ENCODE measurements at places on chromosomes 12 and 14. TPM values are rescaled to one million over a fixed set of nuclear protein-coding genes. Genes with fewer than 3 reads are reported as not detected.

DNA sequence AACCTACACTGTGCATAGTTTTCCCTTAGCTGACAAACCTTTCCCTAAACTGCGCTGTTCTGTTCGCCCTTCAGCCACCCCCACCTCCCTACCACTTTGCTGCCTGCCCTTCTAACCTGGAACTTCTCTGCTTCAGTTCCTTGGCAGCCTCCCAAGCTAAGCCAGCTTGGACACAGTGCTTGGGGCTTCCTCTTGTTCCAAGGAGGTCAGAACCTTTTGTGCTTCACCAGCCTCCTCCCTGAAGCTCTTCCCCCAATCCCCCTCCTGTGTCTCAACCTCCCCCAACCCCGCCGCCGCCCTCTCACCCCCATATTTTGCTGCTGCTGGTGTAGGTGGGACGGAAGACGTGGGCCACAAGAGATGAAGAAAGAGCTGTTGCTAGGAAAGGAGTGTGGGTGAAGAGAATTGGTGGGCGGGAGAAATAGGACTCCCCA lies 8.1 kb upstream of the RIC8B start:
- H3K36me3 ChIP-seq: no peaks in the 10 kb centered on the region
- no peaks in the 10 kb centered on the region for H3K27me3 ChIP-seq
- no peak for DNase-seq
- no peak overlapping the region for H3K27ac ChIP-seq
- H3K4me3 ChIP-seq: no peak overlapping the region
- no peaks in the 10 kb centered on the region for H3K4me1 ChIP-seq

DNA sequence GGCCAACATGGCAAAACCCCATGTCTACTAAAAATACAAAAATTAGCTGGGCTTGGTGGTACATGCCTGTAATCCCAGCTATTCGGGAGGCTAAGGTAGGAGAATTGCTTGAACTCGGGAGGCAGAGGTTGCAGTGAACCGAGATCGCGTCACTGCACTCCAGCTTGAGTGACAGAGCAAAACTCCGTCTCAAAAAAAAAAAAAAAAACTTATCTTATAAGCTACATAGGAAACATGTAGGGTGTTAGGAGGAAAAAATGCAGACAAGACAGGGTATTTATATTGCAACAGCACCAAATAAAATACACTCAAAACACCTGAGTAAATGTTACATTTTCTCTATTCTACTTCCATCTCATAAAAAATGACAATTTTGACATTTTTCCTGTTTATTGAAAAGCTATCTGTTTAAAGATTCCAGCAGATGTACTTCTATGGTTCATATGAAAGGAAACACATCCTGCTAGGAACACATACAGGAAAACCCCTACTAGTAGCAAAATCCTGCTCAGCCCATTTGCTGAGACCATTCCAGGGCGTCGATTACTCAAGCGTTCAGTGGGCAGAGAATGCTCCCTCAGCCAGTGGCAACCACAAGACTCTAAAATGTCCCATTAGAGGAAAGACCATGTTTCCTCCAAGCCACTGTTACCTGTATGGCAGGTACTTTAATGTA lies 19.7 kb downstream of the CORO1C start:
- no peak for DNase-seq
- no peaks in the 10 kb centered on the region for H3K27me3 ChIP-seq
- H3K36me3 ChIP-seq: peaks cover 2% of the 10 kb centered on the region

DNA sequence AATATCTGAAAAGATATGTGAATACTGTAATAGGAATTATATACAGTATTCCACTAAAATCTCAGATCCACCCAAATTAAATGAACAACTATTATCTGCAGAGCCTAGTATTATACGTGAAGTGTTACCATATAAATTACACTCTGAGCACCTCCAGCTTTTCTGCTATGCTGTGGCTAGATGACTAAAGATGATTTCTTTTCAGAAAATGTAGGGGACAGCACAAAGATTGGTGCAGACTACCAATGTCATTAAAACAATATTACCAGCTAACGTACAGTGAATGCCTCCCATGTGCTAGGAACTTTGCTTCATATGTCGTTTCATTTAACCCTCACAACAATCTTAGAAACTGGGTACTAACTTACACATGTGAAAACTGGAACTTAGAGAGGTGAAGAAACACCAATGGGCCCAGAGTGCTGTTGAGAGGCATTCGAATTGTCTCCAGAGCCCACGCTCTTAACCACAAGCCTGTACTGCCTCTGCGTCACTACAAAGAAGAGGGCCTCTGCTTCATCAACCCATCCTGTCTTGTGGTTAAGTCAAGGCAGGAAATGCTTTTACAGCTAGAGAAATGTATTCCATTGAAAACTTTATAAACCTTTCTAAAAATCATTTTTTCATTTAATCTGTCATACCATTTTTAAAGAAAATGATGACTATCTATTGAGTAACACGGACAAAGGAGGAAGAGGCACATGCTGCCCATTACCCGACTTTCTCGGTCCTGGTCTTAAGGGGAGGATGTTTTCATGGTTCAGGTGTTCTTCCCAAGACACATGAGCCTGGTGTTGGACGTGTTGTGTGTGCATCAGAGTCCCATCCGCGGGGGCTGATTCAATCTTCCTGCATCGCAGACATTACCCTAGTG lies 1.3 kb downstream of the GPR65 start:
- no peak for DNase-seq
- H3K4me1 ChIP-seq: no peaks in the 10 kb centered on the region
- no peaks in the 10 kb centered on the region for H3K36me3 ChIP-seq

The PCBP2 gene
- 332 TPM for total RNA-seq

DNA sequence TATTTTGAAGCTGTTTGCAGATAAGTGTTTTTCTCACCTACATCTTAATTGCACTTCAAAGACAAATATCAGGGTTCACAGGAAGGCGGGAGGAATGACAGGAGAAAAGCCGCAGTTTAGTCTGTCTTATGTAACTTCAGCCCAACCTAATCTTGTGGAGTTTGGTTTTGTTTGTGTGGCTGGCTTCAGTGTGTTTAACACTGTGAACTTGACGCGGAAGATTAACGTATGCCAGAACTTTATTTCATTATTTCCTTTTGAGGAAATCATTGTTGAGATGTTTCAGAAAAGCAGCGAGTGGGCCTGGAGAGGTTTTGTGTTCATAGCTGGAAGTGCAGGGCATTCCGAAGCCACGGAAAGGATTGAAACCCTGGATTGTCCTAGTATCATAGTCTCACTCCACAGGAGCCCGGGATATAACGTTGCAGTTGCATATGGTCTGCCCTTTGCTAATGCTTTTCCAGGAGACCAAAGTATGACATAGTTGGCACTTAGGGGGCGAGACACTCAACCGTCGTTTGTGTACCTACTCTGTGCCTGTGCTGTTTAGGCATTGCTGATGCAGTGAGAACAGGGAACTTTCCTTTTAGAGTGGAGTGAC lies 2.0 kb downstream of the PELI2 start:
- peaks cover 71% of the 10 kb centered on the region for H3K4me1 ChIP-seq
- no peaks in the 10 kb centered on the region for H3K36me3 ChIP-seq
- DNase-seq: no peak
- H3K27me3 ChIP-seq: no peaks in the 10 kb centered on the region
- peak overlapping the region; percentile 92 for H3K4me3 ChIP-seq
- peak overlapping the region; percentile 95 for H3K27ac ChIP-seq

DNA sequence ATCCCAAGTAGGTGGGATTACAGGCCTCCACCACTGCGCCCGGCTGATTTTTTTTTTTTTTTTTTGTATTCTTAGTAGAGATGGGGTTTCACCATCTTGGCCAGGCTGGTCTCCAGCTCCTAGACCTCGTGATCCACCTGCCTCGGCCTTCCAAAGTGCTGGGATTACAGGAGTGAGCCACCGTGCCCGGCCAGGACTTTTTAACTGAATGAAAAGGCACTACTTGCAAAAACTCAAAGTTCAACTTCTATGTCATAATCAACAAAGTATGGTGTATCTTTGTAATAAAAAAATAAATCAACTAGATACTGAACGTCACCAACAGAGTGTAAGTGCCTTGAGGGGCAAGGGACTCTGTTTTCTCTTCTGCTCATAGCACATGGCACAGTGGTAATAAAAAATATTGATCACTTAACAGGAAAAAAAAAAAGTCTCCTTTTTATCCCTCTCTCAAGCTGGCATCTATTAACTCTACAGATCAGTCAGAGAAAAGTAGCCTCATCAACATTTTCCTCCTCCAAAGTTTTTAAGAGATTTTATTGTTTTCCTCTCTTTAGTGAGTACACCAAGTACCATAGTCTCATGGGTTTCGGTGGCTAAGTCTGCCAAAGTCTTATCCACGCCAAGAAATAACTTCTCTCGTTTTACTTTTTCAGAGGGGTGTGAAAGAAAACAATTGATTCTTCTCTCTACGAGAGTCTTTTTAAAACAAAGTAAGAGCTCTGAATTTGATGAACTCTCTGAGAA lies 10.6 kb upstream of the FOXN3 start:
- no peaks in the 10 kb centered on the region for H3K36me3 ChIP-seq
- DNase-seq: no peak
- H3K4me3 ChIP-seq: no peak overlapping the region
- H3K27me3 ChIP-seq: no peaks in the 10 kb centered on the region

- H3K27me3 ChIP-seq: no peaks in the 10 kb centered on the region
- no peaks in the 10 kb centered on the region for H3K4me1 ChIP-seq
- H3K27ac ChIP-seq: no peak overlapping the region
- DNase-seq: no peak
These were observed 13.4 kb upstream of the PCNX1 start for GRCh38 chr14:70893858-70894291.

The GPRC5A gene
- 9.3 TPM for total RNA-seq

DNA sequence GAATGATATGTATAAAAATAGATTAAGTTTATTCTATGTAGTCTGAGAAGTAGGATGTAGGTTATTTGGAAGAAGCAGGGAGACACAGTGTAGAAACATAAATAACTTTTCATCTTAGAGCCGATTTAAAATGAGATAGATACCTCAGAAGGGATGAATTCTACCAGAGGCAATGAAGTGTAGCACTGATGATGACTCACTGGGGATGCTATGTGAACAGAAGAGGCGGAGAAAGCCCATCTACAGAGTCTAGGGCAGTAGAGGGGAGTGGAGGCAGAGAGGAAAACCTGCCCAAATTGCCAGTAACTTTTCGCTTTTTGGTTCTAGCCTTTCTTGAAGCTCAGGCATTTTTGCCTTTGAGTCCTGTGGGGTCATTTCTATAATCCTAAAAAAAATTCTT lies 451.8 kb downstream of the ATP23 start:
- no peaks in the 10 kb centered on the region for H3K36me3 ChIP-seq
- DNase-seq: no peak
- no peak overlapping the region for H3K27ac ChIP-seq

DNA sequence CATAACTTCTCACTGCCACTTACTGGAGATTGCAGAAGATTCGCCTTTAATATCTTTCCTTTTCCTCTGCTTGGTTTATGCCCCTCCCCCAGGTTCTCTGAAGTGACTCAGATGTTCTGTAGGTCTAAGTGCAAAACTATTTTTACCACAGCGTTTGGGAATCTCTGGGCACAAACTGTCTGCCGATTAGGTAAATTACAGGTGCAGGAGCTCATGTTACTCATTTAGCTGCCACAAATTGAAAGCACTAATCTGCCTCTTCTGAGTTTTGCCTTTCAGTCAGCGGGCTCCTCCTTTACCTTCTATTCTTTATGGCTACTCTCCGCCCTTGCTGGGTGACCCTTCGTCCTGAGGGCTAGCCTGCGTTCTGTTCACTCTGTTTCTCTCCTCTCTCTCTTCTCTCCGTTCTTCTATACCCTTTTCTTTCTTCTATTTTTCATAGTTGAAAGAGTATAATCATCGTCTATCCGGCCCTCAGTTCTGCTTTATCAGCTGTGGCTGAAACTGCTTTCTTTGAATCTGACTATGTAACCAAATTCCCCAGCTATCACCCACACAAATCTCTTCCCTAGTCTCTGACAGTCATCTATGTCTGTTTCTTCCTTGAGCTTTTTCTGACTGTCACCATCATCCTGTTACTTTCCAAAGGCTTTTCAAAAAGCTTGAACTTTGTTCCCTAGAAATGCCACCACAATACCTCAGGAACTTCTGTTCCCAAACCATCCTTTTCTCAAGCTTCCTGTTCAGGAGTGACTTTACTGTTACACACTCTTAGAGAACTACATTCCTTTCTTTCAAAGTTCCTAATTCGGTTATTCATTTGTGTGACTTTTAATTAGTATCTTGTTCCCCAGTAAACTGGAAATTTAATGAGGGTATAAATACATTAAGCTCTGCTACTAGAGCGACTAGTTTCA lies 4.3 kb upstream of the MYF6 start:
- H3K36me3 ChIP-seq: no peaks in the 10 kb centered on the region
- no peak overlapping the region for H3K27ac ChIP-seq
- H3K27me3 ChIP-seq: no peaks in the 10 kb centered on the region
- H3K4me3 ChIP-seq: no peak overlapping the region

DNA sequence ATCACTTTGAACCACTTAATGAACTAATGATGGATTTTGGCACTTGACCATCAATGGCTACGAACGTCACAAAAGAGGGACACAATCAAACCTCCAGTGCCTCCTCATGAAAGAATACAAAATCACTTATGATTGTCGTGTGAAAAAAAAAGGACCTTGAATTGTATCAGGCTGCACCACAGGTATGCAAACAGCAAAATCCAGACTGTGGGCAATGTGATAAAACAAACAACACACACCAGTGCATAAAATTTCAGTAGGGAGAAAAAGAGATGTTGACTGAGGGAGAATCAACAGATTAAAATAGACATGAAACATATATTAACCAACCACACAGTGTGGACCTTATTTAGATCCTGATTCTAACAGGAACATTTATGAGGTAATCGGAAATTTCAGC lies 2.6 kb downstream of the TSPAN8 start:
- no peaks in the 10 kb centered on the region for H3K4me1 ChIP-seq
- H3K4me3 ChIP-seq: no peak overlapping the region
- no peaks in the 10 kb centered on the region for H3K27me3 ChIP-seq

DNA sequence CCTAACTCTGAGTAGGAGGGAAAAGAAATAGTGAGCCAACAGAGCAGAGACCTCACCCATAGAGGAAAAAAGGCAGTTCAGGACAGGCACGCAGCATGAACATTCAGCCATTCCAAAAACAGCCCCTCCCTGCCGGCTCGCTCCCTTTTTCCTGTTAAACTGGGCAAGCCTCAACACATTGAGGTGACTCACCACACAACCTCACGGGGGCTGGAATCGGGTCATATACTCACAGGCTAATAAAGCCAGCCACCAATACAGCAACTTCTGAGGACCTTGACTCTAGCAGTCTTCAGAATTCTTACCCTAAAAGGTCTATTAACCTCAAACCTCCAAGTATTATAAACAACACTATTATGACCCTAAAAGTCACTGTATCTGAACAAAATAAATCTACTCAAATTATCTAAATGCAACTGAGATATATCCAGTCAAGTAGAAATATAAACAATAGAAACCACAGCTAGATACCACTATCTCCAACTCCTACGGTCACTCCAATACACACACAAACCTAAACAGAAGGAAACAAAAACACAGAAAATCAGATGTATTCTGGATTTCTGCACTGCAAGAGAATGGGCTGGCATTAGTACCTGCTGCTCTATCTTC lies 6.3 kb downstream of the YBX3 start:
- peaks cover 49% of the 10 kb centered on the region for H3K4me1 ChIP-seq
- DNase-seq: peak; percentile 1
- peak overlapping the region; percentile 70 for H3K4me3 ChIP-seq
